ENCODE measurements at places on chromosomes 2 and 18.

DNA sequence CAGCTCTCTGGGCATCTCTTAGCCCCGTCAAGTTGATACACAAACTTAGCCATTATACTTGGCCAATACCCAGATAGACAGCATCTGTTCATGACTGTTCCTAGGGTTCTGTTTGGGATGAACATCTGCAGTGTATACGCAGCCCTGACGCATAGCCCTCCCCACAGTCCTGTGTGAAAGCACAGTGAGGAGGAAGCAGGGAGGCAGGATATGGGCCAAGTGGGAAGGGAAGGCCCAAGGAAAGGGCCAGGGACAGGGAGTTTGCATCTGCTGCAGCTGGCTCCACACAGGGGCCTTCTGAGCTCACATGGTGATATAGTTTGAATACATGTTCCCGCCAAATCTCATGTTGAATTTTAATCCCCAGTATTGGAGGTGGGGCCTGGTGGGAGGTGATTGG lies 80.2 kb downstream of the CMPK2 start:
- no peak for DNase-seq

GRCh38 chr18:67875060-67875459 lies 358.5 kb upstream of the DSEL start:
- DNase-seq, result no peak

- peak; percentile 64 for DNase-seq
Measured at GRCh38 chr2:220687231-220687843, 884.8 kb downstream of the EPHA4 start.

DNA sequence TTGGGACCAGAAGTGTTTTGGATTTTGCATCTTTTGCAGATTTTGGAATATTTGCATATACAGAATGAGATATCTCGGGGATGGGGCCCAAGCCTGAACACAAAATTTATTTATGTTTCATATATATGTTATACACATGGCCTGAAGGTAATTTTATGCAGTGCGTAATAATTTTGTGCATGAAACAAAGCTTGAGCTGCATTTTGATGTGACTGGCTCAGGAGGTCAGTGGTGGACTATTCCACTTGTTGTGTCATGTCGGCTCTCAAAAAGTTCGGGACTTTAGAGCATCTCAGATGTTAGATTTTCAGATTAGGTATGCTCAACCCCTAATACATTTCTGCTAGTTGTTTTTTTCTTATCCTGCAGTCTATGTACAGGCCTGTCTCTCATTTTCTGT lies 145.4 kb downstream of the FAM210A start:
- DNase-seq, result no peak

DNA sequence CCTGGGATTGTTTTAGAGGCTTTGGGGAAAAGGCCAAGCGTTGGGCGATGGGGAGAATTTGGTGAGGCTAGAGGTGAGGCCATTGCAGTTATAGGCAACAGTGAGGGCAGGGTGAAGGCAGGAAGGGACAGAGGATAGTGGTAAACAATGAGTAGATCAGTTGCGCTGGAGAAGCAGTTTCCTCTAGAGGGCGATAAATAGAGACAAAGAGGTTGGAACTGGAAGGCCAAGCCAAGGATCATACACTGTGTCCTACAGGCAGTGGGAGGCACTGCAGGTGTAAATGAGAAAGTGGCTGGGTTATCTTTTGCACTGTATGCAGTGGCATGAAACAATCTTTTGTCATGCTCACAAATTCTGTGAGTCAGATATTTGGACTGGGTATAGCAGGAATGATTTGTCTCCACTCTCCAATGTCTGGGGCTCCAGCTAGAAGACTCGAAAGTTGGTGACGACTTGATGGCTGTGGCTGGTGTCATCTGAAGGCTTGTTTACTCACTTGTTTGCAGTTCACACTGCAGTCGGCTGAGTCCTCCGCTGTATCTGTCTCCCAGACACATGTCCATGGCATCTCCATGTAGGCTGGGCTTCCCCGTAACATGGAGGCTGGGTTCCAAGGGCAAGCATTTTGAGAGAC lies 82.1 kb downstream of the TNP1 start:
- DNase-seq, result peak; percentile 72

DNA sequence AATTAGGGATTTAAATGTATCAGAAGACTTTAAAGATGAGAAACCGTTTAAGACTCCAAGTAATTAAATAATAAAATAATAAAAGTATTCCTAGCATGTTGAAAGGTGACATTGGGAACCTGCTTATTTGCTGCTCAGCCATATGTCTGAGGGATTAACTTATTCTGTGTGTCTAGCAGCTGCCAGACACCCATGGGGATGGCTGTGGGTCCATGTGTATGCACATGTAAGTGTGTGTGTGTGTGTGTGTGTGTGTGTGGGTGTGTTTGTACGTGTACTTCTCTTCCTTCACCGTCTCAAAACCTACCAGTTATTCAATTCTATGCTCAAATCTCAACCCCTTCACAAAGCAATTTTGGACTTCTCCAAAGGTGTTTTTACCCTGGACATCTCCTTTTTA lies 124.5 kb downstream of the SETBP1 start:
- no peak for DNase-seq

DNA sequence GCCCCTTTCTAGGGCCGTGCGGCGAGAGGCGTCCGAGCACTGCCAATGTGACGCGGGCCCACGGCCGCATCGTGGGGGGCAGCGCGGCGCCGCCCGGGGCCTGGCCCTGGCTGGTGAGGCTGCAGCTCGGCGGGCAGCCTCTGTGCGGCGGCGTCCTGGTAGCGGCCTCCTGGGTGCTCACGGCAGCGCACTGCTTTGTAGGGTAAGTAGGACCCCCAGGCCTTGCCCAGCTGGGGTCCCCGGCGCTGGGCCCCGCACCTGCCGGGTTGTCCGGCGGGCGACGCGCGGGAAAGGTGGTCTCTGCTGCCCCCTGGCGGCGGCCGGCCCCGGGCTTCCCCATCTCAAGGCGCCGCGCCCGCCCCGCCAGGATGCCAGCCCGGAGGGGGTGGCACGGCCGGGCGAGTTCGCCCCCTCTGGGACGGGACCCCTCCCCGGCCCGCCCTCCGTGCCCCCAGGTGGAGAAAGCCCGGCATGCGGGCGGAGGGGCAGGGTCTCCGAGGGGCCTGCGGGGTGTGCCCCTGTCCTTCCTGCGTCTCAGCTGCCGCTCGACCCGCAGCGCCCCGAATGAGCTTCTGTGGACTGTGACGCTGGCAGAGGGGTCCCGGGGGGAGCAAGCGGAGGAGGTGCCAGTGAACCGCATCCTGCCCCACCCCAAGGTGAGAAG lies 1.9 kb downstream of the PRSS56 start:
- peak; percentile 63 for DNase-seq

DNA sequence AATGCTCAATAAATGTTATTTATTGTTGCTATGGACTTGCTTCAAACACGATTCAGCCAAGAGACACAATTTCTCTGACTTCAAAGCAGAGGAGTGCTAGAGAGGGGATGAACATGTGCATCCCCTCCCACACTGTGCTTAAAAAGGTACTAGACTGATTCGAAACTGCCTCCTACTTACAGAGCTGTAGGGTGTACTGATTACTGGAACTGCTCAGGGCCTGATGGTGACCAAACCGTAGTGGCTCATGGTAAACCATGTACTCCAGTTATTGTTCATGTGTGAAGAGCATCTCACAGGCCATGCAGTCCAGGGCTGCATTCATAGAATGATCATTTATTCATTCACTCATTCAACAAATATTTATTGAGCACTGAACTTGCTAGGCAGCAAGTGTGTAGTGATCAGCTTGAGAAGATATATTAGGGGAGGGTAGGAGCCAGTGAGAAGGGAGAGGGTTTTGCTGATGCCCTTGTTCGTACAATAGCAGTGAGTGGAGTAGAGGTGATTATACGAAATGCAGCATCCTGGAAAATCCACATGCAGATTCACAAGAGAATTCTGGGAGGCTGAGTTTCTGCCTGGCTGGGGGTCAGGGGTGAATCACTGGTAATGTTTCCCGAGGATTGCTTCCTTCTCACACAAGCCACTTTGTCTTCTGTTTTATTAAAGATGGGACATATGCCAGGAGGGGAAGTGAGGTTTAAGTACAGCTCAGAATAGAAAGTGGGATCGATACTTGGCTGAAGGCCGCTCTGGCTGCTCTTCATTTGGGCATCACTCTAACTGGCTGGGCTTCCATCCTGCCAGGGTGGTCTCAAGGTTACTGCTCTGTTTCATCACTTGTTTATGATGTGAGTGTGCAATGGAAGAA lies 245.4 kb downstream of the RAD51AP2 start:
- no peak for DNase-seq

DNA sequence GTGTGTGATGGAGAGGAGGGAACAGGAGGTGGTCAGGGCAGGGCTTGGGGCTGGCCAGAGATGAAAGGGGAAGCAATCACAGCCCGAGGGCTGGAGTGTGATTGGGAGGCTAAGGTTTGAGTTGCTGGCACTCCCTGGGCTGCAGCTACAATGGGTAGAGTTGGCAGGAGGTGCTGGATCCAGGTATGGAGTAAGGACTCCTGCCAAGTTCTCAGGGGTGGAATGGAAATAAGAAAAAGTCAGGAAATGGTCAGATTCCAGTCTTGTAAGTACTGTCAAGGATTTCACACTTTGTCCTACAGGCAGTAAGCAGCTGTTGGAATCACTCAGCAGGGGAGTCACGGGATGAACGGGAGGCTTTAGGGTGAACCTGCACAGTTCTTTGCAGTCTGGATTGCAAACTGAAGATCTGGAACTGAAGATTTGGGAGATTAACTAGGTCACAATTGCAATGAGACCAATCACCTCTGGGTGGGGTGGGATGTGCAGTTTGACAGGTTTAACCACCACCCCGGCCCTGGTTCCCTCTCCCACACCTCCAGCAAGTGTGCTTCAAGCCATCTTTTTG lies 10.9 kb upstream of the INPP5D start:
- no peak for DNase-seq

DNA sequence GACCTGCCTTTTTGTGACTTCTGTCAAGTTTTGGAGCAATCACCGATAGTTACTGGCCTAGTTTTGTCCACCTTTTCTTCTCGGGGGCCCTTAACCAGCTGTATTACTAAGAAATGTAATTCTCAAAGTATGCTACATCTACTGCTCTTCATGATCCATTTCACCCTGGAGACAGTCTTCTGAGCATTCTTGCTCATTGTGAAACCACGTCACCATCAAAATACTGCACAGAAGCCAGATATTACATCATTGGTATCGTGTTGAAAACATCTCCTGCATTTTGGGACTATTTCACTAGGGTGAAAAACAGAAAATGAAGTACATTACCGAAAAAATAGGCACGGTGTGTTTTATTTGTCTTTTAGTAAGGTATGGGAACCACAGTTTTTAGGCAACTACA lies 11.7 kb downstream of the LYPD6B start:
- DNase-seq, result peak; percentile 75

DNA sequence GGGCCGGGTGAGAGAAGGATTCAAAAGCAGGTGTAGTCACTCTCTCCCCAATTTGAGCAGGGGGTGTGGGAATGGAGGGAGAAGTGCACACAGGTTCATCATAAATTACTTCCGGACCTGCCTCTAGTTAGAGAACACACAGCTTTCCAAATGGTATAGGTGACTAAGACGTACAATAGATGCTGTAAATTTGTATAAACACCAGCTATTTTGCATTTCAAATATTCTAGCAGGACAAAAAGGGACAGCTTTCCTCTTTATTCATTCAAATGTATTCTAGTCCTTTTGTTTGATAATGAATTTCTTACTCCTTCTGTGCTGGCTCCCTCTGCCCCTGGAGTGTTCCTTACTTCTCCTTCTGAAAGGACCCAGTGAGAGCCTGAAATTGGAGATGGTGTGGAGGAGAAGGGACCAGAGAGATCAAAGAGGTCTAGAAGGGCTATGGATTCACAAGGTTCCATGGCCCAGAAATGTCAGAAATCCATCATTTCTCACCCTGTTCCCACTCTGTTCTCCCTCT lies 53.2 kb upstream of the SH3BP4 start:
- no peak for DNase-seq

DNA sequence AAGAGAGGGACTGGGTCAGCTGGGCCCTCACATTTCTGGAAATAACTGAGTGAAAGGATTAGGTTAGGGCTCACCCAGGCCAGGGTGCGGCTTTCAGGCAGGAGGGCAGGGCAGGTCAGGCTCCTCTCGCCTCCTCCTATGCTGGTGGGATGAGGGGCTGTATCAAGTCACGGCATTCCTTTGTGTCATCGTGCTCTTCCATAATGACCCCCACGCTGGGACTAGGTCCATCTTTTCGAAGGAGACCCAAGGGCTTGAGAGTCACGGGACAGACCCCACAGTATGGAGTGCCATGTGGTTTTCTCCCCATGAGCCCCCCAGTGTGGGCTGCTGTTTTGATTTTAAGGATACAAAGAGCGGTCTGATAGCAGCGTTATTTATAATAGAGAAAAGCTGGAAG lies 137.8 kb upstream of the COPS8 start:
- DNase-seq, result no peak

DNA sequence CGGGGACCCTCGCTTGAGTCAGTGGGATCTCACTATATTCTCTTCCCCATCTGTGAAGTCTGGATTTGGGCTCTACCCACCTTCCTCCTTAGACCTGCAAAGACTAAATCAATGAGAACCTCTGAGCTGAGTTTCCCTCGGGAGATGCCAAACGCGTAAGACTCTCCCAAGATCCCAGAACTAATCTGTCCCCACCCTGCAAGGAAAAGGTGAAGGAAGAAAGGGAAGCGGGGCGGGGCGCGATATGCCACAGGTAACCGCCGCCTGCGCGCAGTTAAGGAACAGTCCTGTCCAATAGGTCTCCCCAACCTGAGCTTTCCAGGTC lies 780 bp downstream of the SRD5A2 start:
- no peak for DNase-seq

DNA sequence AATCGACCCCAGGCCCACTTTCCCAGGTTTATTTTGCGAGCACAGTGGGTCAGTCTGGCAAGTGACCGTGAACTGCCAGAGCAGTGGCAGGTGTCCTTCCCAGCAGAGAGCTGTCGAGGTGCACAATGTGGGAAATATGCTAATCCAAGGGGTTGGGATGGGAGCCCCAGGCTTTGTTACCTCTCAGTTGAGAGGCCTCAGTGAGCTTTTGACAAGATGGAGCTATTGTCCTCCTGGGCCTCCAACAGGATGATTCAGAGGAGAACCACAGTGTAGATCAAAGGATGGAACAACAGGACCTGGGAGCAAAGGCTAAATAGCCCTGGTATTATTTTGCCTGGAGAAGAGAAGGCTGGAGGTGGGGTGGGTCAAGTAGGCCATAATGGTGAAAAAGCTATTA lies 150.8 kb downstream of the NCKAP5 start:
- DNase-seq, result no peak

DNA sequence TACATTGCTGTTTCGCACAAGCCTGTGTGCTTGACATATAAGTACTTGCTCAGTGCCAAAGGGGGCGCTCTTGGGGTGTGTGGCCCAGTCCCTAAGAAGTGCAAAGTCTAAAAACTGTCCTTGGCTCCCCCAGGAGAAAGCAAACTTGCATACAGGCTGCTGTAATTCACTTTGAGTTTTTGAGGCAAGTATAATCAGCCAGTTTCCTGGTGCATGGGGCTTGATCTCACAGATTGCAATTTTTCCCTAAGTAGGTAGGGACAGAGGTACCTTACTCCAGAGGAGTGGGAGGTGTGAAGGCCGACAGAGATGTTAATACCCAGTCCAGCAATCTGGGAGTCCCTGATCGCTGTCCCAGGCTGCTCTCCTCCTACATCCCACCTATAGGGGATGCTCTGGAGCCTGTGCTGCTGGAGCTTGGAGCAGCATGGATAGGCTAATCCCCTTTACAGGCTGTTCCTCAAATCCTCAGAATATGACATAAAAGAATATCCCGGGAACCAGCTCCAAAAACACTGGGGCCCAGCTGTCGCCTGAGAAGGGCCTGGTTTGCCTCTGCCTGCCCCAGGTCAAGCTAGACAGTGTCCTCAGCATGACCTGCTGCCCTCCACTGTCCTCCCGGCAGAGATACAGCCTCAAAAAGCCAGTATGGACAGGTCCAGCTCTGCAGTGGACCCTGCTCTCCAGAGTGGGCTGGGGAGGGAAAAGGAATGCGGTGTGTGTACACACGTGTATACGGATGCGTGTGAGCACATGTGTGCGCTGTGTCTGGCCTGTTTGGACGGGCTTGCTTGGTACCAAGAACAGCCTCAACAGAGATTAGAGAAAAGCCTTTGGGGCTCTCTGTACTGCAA lies 136.5 kb upstream of the HAAO start:
- peak; percentile 12 for DNase-seq
